ENCODE measurements at places on chromosomes 5 and 9. TPM values are rescaled to one million over a fixed set of nuclear protein-coding genes. Genes with fewer than 3 reads are reported as not detected.

Gene PHF24
- 0.26 TPM for total RNA-seq

Gene PCDH1
- total RNA-seq: 85.3 TPM

Gene DBH
- not detected for total RNA-seq

Gene ACTBL2
- total RNA-seq: under 0.01 TPM

Gene PIP5KL1
- 2.1 TPM for total RNA-seq

Gene FAM78A
- total RNA-seq: under 0.01 TPM

Gene CDC37L1
- total RNA-seq: 22.1 TPM

Gene KCNV2
- not detected for total RNA-seq

Gene DAB2
- 0.51 TPM for total RNA-seq

Gene PDGFRB
- 1.6 TPM for total RNA-seq

Gene IFNB1
- total RNA-seq: 0.26 TPM

Gene IFNA21
- total RNA-seq: not detected

Gene NHP2
- total RNA-seq: 161 TPM

Gene PLEKHG4B
- not detected for total RNA-seq

- DNase-seq: no peak
Measured at GRCh38 chr9:13614060-13614459, 334.6 kb upstream of the MPDZ start.

- no peak for DNase-seq
Measured at GRCh38 chr9:95666785-95667155, 150.0 kb upstream of the PTCH1 start.

DNA sequence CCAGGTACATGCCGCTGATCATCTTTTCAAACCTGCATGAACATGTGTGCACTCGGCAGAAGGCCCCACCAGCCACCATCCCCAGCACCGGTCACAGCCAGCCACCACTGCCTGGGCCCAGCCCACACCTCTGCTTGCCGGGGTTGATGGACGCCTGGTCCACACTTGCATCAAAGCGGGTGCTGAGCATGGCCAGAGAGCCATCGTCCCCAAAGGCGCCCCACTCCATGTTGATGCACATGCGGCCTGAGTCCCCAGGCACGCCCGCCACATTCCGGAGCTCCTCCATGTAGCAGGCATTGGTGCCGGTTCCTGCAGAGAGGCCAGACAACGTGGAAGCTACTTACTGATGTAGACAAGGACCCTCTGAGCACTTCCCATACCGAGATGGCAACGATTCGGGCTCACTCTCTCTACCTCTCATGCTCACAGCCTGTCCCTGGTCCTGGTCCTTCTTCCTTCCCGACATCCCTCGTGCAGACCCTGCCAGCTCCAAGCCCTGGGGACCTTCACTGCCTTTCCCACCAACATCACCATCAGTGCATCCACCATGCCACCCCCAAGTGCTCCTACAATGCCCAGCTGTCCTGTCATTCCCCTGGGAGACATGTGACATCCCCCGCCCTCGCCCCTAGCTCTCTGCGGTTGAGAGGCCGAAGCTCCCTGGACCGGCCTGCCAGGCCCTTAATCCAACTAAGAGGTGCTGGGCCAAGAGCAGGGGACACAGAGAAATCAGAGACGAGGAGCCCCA is 17.2 kb downstream of the HK3 start:
- DNase-seq: no peak

DNA sequence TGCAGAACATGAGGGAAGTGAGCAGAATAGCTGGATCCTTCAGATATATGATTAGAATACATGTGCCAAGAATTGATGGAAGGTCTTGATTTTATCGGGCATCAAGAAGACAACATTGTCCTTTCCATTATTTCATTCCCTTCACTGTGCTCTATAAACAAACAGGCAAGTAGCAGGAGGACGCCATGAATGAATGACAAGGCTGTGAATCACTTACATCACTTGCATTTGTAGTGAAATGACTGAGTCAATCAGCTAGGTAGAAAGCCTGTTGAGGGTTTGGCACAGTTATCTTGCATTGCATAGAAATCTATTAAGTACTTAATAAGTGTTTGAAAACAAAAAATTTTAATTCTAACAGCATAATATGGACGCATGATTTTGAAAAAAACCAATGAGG is 548.8 kb upstream of the IZUMO3 start:
- peak; percentile 13 for DNase-seq

DNA sequence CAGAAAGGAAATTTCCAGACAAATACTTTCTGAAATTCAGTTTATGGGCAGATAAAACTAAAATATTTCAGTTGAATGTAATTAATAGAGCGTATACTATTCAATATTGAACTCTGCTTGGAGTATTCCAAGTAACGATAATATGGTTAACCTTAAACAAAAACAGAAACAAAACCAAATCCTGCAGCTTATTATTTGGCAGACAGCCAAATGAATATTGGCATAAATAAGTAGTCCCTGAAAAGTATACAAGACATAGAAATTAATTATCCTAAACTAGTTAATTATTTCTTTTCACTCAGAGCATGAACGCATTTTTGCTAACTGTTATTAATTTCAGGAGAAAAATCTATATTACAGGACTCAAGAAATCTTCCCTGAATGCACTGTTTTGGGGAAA is 1574.0 kb downstream of the MAT2B start:
- DNase-seq: no peak

- no peak for DNase-seq
Measured at GRCh38 chr5:176891331-176891958, 7.7 kb downstream of the HK3 start.

- peak; percentile 69 for DNase-seq
Measured at GRCh38 chr5:138869763-138870500, 5.2 kb downstream of the LRRTM2 start.

DNA sequence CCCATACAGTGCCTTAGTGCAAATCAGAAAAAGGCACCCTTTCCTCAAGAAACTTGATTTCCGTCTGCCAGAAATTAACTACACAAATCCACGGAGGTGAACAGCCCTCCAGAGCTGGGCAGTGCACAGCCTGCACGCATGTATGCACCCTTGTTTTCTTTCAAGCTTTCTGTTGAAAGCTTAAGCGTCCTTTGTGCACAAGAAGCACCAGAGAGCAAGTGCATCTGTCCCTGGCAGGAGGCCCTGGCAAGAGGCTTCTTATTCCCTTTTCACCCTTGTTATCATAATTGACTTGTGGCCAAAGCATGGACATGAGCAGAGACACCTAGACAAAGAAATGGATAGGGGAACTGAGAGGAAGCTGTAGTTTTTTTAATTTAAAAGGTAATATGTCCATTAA is 47.4 kb upstream of the ATG10 start:
- DNase-seq: no peak

GRCh38 chr9:35690614-35691333 is 1.0 kb upstream of the TPM2 start:
- no peak for DNase-seq

DNA sequence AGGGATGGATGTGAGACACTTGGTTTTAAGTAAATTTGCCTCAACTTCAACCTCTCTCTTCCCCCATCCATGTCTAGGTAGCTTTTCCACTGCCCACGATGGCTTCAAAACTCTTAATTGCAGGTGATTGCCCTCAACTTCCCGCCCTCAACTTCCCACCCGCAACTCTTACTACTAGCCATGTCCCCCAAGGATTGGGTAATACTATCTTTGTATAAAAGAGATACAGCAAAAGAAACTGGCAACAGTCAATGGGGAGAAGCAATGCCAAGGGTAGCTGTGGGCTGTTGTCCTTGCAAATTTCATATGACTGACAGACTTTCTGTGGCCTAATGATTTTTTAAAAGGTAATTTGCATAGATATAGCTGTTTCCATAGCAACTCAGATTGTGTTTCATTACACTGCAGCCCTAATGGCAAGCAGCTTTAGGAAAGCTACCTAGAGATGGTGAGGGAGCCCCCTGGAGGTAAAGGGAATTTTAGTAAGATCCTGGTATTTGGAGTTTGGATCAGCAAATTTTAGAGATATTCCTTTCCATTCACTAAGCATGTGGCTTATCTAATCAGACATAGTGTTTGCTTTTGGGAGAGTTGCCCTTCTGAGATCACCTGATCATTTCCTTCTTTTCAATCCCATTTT is 421.5 kb upstream of the DAP start:
- peak; percentile 7 for DNase-seq

DNA sequence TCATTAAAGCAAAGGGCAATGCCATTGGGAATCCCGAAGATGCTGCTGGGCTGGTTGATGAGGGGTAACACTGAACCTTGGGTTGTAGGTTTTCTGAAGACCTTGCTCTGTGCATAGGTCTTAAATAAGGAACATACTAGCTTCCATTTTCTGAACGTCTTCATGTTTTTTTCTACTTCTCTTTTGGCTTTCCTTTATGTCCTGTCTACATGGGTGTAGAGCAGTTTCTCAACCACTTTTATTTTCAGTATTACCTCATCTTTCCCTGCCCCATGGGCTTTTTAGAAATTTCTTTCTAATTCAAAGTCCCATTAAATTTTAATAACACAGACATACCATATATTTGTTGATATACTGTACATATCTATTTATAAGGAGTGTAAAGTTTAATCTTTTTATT is at the start of gene IFNA14:
Gene IFNA14, minus strand, starts transcription at position 95 of the 400 bp plus-strand sequence. Its CDS starts 70 bp downstream, at position 25.
- DNase-seq: no peak

DNA sequence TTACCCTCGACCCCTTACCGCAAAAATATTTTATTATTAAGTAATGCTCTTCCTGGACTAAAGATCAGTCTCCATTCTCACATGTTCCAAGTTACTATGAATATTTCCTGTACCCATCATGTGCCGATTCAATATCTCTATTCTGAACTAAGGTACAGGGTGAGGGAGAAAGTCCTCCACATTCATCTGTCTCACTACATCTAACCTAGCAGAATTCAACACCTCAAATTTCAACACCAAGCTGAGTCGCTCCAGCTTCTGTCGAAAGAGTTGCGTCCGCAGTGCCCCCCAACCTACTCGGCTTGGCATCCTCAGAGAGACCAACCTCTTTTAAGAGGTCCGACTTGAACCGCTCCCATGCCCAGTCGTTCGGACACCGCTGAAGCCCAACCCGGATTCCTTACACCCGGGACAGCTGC is 1.0 kb downstream of the CERT1 start:
- peak; percentile 35 for DNase-seq

GRCh38 chr5:31095796-31096195 is 97.7 kb upstream of the CDH6 start:
- no peak for DNase-seq

GRCh38 chr5:95953021-95953702 is 8.5 kb downstream of the ELL2 start:
- DNase-seq: no peak

DNA sequence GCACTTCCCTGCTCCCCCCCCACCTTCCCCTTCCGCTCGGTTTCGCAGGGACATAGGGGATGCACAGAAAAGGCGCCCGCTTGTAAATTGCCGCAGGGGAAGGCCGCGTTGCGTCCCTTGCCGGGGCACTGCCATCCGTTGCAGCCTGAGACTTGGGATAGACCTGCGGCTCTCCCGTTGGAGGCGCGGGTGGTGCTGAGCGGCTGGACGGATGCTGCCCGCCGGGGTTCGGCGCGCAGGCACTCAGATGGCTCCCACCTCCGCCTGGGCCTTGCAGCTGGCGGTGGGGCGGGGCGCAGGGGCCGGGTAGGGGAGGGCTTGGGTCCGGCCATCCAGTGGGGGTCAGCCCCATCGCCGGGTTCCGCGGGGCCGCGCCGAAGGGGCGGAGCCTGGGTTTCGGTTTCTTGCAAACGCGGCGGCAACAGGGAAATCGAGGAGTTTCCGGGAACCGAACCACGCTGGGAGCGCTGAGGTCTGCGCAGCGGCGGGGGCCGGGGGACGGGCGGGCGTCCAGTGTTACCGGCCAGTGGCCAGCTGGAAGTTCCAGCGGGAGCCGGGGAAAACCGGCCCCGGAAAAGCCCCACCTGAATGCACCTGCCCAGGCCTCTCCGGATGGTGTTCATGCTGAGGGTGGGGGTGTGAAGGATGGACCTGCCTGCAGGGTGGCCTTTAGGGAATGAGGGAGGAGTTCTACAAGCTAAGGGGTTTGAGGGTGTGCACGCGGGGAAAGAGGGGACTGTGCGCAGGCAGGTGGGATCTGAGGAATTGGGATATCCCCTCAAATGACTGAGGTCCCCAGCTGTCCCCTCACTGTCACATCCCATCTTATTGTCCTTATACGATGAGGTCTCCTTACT is 6.3 kb upstream of the IRF1 start:
- no peak for DNase-seq

DNA sequence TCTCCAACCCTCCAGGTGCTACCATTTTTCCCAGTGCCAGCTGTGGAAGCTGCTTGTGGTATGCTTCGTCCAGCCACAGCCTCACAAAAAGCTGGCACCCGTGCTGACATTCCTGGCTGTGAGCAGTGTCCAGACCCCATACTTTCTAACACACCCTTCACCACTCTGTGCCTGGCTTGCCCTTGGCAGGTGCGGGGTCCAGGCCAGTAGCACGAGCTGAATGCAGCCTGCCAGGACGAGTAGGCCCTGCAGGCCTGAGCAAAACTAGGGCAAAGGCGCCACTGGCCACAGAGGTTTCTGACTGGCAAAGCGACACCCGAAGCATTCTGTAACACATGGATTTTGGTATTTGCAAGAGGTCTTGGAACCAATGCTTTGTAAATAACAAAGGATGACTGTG is 26.0 kb upstream of the GHR start:
- DNase-seq: no peak

All from bronchial epithelial cell (primary cell).